ENCODE measurements at places on chromosomes 16 and 17.

GRCh38 chr17:82172486-82173160 is 40.0 kb downstream of the CCDC57 start:
- DNase-seq, result no peak

GRCh38 chr17:19757536-19758180 is 9.6 kb upstream of the ALDH3A1 start:
- DNase-seq, result no peak

- DNase-seq, result no peak
These were observed 190.0 kb downstream of the RAB11FIP4 start for GRCh38 chr17:31581491-31581890.

GRCh38 chr17:66930933-66931332 is 33.6 kb upstream of the CACNG4 start:
- no peak for DNase-seq

DNA sequence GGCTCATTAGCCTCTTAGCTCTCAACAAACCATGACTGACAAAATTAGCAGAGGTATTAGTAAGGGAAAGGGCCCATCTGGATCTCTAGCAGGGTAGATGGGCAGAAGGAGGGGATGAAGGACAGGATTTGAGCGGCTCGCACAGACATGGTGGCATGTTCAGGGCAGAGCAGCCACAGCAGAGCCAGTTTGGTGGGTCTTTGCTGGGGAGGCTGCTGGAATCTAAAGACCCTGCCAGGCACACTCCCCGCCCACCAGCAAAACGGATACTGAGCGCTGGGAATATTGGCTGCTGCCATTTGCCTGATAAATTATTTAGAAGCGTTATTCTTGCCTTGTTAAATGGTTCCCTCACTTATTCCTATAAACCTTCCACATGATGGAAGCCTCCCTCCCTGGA is 20.7 kb upstream of the NAT9 start:
- DNase-seq, result no peak

DNA sequence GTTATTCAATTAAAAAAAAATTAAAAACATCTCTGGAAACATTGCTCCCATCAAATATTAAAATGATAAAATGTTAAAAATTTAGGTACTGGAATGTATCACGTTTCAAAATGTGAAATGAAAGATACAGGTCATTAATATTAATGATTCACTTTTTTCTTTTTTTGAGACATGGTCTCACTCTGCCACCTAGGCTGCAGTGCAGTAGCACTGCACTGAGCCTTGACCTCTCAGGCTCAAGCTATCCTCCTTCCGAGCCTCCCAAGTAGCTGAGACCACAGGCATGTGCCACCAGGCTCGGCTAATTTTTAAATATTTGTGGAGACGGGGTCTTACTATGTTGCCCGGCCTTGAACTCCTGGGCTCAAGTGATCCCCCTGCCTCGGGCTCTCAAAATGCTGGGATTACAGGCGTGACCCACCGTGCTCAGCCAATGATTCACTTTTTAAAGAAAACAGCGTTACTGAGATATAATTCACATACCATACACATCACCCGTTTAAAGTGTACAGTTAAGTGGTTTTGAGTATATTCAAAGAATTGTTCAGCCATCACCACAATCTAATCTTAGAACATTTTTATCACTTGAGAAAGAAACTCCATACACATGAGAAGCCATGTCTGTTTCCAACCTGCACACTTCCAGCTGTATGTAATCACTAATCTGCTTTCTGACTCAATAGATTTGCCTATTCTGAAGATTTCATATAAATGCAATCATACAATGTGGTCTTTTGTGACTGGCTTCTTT is 19.1 kb upstream of the NETO2 start:
- no peak for DNase-seq

DNA sequence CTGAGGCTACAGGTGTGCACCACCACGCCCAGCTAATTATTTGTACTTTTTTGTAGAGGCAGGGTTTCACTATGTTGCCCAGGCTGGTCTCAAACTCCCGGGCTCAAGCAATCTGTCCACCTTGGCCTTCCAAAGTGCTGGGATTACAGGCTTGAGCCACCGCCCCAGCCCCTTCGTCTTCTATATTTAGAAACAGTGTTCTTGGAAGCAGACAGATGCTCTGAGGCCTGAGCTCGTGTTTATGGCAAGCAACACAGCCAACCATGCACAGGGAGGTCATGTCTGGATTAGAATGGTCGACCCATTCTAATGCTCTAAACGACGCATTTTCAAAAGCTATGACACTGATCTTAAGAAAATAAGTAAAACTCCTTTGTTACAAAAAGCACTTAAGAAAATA is 16.6 kb downstream of the TMEM204 start:
- no peak for DNase-seq

GRCh38 chr16:69302301-69302700 is 8.8 kb upstream of the VPS4A start:
- DNase-seq, result no peak

GRCh38 chr17:49637050-49637449 is 40.8 kb downstream of the SPOP start:
- no peak for DNase-seq

DNA sequence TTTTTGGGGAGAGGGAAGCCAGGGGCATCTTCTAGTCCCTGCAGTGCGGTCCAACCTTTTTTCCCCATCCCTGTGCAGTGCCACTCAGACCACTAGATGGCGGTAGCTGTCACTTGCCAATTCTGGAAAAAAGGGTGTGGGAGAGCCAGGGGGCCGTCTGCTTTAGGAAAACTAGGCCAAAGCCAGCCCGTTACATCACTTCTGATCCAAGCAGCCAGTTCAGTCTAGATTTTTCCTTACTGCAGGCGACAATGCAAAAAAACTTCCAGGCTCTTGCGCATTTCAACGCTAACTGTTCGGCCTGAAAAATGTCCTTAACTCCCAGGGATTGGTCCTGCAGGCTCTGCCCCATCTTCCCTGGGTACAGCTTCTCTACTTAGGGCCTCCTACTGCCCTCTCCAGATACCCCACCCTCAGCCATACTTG is 69.2 kb upstream of the CES5A start:
- DNase-seq, result peak; percentile 24

DNA sequence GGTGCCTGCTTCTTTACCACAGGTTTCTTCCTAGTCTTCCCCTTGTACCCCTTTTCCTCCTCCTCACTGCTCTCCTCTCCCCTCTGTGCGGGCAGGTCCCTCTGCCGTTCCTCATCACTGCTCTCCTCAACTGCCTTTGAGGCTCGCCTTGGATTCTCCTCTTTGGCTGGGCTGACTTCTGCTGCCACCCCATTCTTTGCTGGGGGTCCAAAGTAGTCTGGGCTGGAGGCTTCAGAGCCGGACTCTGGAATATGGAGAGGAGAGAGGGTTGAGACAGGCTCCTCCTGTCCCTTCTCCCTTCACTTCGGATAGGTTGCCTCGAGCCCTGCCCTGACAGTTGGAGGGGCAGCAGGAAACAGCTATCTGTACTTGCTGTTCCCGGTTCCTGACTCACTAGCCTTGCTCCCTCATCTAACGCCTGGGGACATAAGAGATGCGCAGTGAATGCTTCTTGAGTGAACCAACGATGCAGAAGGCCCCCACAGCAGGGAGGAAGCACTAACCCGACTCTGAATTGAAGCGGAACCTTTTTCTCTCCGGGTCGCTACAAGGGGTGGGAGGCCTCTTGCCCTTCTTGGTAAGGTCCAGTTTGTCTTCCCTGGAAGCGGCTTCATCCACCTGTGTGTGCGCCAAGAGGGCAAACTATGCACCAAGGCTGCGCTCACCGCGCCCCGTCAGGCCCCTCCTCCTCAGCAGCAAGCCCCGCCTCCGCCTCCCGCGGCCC is 655 bp downstream of the HIRIP3 start:
- peak; percentile 39 for DNase-seq

GRCh38 chr17:61084260-61084659 is 315.4 kb upstream of the TBX2 start:
- no peak for DNase-seq

- DNase-seq, result no peak
These were observed 625 bp downstream of the DVL2 start for GRCh38 chr17:7233701-7234082.

DNA sequence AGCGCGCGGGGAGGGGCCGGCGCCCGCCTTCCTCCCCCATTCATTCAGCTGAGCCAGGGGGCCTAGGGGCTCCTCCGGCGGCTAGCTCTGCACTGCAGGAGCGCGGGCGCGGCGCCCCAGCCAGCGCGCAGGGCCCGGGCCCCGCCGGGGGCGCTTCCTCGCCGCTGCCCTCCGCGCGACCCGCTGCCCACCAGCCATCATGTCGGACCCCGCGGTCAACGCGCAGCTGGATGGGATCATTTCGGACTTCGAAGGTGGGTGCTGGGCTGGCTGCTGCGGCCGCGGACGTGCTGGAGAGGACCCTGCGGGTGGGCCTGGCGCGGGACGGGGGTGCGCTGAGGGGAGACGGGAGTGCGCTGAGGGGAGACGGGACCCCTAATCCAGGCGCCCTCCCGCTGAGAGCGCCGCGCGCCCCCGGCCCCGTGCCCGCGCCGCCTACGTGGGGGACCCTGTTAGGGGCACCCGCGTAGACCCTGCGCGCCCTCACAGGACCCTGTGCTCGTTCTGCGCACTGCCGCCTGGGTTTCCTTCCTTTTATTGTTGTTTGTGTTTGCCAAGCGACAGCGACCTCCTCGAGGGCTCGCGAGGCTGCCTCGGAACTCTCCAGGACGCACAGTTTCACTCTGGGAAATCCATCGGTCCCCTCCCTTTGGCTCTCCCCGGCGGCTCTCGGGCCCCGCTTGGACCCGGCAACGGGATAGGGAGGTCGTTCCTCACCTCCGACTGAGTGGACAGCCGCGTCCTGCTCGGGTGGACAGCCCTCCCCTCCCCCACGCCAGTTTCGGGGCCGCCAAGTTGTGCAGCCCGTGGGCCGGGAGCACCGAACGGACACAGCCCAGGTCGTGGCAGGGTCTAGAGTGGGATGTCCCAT is 232.8 kb downstream of the SEC14L1 start:
- no peak for DNase-seq

DNA sequence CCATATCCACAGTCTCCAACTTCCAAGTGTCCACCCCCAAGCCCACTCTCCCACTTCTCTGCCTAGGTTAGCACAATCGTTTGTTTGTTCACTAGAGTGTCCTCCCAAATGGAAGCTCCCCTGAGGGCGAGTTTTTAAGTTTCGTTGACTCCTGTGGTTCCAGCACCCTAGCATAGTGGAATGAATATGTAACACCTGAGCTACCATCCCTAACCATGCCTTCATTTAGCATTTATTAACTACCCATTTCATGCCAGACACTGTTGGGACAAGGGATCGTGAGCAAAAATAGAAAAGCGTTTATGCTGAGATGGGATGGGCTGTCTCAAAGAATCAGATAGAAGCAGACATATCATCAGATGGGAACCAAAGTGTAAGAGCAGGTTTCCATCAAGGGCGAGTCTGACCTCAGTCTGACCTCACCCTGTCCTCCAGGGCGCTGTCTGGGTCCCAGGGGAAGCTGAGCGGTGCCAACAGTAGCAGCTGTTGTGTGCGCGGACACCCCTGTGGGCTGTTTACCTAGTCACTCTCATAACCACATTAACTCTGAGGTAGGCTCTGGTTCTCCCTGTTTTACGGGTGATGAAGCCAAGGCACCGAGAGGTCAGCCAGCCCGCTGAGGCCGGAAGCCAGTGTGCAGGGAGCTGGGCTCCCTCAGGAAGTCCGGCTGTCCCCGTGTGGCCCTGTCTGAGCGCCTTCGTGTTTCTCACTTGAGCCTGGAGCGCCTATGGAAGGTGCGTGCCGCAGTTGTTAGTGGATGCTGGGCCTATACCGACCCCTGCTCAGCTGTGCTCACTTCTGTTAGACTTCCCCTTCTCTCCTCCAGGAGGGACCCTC is 6.2 kb downstream of the CNP start:
- DNase-seq, result no peak

Measured in GM04504 (cell line).